Cerebellar nuclear complex (tissue), 1 donor: ENCODE measurements at places on chromosomes 6 and 20.

DNA sequence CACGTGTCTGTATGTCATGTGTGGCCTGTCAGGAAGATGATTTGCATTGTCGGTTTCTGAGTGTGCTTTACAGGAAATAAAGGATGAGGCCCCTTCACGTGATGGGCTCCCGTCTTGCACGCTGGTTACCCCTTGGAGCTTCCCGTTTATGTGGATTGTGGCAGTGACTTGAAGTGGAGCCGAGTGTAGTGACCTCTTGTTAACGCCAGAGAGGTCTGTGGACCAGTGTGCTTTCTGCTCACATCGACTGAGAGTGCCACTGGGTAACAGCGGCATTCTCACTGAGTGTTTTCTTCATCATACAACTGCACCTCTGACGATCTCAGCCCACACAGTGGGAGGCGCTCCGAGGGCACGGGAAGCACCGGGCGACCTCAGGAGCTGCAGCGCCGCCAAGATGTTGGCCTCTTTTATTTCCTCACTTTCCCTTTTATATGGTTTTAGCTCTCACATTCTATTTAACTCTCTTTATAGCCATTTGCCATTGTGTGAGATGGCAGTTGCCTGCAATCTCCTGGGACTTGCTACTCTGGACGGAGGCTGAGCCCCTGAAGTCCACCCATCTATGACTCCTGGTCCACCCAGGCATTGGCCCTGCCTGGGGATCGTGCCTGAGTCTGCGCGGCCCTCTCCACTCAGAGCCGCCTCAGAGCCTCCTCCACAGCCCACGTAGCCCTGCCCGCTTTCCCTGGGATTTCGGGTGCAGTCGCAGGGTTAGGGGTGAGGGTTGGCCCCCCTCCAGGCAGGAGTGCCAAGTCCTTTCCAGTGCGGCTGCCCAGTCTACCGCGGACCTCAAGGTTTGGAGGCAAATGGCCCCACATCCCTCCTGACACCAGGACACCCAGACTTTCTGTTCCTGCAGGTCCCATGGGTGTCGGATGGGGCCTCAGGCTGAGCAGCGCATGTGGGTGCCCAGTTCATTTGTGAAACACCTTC is 238.9 kb downstream of the ERMARD start:
- no peak for DNase-seq

- no peak for DNase-seq
These were observed 183.3 kb downstream of the NKAIN2 start for GRCh38 chr6:123986938-123987337.

GRCh38 chr6:108105571-108105970 is 31.0 kb upstream of the OSTM1 start:
- no peak for DNase-seq

GRCh38 chr6:3233321-3233720 is 5.9 kb upstream of the TUBB2B start:
- DNase-seq = no peak

- DNase-seq = no peak
These were observed 195.0 kb upstream of the TSHZ2 start for GRCh38 chr20:52777171-52777570.

GRCh38 chr20:57540890-57541580 is 16.1 kb upstream of the CTCFL start:
- no peak for DNase-seq
